RPMI8226 (cell line): ENCODE measurements at places on chromosomes 12 and 14.

GRCh38 chr12:121057794-121058193 is 18.7 kb upstream of the OASL start:
- no peak for DNase-seq

DNA sequence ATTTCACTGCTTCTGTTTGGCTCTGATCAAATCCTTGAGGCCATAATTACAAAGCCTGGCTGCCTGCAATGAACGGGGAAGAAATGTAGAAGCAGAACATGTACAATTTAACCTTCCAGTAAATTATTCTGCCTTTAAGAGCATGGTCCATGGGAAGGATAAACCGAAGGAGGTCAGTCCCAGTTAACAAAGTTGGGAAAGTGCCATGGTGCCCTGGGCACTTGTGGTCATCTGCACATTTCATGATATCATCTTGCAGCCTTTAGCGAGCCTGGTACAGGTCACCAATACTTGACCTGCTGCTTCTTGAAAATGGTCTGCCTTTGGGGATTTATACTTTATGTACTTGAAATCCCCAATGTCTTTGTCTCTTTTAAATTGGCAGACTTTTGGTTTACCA is 175.9 kb upstream of the KITLG start:
- no peak for DNase-seq

DNA sequence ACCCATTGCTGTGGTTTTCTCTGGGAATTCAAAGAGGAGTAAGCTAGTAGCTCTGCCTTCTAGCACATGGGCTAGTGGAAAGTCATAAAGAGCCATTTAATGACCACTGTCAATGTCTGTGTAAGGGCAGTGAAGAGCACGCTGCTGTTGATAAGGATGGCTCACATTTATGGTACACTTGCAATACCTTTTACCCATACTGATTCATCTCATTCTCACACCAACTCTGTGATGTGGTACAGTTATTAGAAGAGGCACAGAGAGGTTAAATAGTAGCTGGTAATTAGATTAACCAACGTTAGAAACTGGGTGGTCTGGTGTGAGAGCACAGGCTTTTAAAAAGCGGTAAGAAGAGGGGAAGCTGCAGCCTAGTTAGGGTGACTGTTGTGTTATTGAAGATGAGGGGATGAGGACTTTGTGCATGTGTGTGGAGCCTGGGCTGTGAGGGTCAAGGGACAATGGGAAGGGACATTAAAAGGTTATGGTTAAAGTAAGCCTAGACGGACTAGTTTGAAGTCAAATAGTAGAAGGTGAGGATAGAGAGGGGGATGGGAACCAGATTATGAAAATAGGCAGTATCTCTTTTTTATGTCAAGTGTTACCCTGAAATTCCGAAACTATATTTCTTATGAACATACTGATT is 25.2 kb downstream of the RASSF3 start:
- no peak for DNase-seq

GRCh38 chr12:53770281-53770680 is 18.5 kb upstream of the CISTR start:
- no peak for DNase-seq

- no peak for DNase-seq
Observed at GRCh38 chr14:67245104-67245503, 3.9 kb downstream of the PALS1 start.

GRCh38 chr12:67665679-67666078 is 17.1 kb downstream of the DYRK2 start:
- DNase-seq, result no peak

DNA sequence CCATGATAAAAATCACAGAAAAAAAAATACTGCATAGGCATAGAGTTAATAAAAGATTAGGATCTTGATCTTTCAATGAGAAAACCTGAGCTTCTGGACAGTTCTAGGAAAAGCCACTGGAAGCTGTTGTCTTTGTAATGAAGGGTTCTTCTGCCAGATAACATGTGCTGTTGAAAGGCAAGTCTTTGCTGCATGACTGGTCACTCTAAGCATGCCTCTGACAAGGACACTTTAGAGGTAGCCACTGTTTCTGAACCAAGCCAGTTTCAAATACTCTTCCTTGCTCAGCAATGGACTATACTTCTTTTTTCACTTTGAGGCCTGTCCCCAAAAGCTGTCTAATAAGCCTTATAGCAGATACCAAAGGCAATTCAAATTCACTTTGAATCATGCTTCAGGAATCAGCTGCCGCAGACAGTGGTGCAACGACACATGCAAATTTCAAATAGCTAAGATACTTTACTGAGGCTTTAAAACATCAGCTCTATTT is 70.2 kb downstream of the BTG1 start:
- DNase-seq, result no peak

GRCh38 chr14:66015071-66015780 is 470.9 kb upstream of the CCDC196 start:
- DNase-seq, result no peak

DNA sequence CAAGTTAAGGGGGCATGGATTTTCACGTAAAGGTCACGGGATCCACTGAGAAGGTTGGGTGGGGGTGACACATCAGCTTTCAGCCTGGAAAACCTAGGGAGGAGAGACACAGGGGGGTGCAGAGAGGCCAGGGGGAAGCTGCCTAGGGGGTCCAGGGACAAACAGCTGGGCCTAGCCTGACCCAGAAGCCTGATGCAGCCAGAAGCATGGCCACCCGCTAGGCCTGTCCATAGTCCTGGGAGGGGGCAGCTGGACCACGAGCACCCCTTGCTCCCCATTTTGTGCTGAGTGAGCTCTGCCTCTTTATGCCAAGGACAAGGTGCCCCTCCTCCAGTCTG is 322.7 kb upstream of the RTL1 start:
- no peak for DNase-seq

DNA sequence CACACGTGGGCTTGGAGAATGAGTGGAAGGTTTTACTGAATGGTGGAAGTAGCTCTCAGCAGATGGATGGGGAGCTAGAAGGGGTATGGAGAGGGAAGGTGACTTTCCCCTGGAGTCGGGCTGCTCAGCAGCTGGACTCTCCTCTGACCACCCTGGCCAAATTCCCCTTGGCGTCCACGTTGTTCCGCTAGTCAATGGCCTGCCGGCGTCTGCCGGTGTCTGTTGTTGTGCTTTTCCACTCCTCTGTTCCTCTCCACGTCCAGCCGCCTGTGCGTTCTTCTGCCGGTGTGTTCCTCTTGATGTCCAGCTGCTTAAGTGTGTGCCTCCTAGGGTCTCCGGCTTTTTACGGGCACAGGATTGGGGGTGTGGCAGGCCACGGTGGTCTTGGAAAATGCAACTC is 203.5 kb downstream of the MYRFL start:
- DNase-seq, result no peak
